ENCODE measurements at places on chromosomes 3 and 15. TPM values are rescaled to one million over a fixed set of nuclear protein-coding genes. Genes with fewer than 3 reads are reported as not detected.

DNA sequence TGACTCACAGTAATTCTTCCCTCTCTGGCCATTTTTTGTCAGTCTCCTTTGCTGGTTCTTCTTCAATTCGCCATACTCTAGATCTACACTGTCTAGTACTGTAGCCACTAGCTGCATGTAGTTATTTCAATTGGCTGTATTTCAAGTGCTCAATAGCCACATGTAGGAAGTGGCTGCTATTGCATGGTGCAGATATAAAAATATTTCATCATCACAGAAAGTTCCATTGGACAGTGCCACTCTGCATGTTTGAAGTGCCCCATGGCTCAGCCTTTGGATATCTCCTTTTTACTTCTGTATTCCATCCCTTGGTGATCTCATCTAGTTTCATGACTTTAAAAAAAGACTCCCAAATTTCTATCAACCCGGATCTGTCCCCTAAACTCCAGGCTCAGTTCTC lies 22.1 kb downstream of the PPP2R3A start:
- H3K27ac ChIP-seq: no peak overlapping the region
- H3K4me1 ChIP-seq: peaks cover 30% of the 10 kb centered on the region
- no peak overlapping the region for H3K4me3 ChIP-seq
- no peaks in the 10 kb centered on the region for H3K27me3 ChIP-seq
- no peak for DNase-seq
- no peaks in the 10 kb centered on the region for H3K36me3 ChIP-seq

DNA sequence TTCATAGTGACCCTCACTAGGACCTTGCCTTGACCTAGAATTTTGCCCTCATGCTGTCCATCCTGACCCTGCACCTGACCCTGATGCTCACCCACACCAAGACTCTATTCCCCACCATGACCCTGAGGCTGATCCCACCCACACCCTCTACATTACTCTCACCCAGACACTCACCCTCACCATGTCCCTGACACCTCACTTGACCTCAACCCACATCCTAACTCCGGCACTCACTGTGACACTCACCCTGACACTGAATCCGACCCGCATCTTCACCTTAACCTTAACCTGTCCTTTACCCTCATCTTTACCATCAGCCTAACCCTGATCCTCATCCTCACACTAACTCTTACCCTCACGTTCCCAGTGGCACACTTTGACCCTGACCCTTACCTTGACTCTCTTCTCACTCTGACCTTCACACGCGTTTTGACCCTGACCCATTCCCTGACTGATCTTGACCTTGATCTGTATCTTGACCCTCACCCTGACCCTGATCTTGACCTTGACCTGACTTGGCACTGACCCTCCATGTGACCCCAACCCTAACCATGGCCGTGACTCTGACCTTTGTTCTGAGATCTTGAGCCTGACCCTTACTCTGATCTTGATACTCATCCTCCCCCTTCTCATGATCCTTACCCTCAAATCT lies 22.2 kb upstream of the SLC25A26 start:
- H3K27ac ChIP-seq: no peak overlapping the region
- no peak for DNase-seq
- no peaks in the 10 kb centered on the region for H3K36me3 ChIP-seq
- H3K4me1 ChIP-seq: no peaks in the 10 kb centered on the region

GRCh38 chr3:37891227-37891626 lies 29.5 kb downstream of the CTDSPL start:
- peak; percentile 44 for DNase-seq
- peaks cover 38% of the 10 kb centered on the region for H3K4me1 ChIP-seq
- no peak overlapping the region for H3K27ac ChIP-seq
- H3K4me3 ChIP-seq: no peak overlapping the region
- no peaks in the 10 kb centered on the region for H3K27me3 ChIP-seq

The CRYGS gene
- 2.2 TPM for total RNA-seq

GRCh38 chr3:27209617-27210264 lies 159.4 kb downstream of the NEK10 start:
- no peak for DNase-seq
- H3K27ac ChIP-seq: no peak overlapping the region
- no peaks in the 10 kb centered on the region for H3K36me3 ChIP-seq
- H3K4me1 ChIP-seq: no peaks in the 10 kb centered on the region
- H3K4me3 ChIP-seq: no peak overlapping the region

DNA sequence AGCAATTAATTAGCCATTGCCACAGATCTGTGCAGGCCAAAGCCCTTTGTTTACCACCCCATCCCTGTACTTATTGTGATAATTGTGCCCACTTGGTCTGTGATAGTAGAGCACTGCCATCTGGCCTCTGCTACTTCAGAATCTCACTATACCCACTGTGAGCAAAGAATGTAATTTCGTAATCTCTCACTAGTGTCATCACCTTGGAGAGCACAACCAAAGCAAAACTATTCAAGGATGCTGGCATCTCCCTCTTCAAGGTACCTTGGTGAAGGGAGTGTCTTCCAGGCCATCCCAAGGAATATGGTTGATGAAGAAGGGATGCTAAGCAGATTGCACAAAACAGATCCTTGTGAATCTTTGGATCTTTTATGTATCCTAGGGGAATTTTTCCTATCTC lies 34.7 kb upstream of the NOX5 start:
- H3K27ac ChIP-seq: no peak overlapping the region
- DNase-seq: no peak
- no peak overlapping the region for H3K4me3 ChIP-seq
- H3K27me3 ChIP-seq: peaks cover 10% of the 10 kb centered on the region

DNA sequence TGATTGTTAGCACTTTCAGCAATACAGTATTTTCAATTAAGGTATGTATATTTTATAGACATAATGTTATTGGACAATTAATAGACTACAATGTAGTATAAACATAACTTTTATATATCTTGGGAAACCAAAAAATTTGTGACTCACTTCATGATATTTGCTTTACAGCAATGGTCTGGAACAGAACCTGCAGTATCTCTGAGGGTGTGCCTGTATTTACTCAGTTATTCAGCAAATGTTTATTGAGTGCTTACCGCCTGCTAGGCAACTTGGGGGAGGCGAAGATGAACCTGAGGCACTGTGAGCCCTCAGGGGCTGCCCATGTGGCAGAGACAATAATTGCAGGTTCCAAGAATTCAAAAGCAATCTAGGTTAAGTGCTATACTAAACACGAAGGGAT lies 144.8 kb downstream of the GABRB3 start:
- no peaks in the 10 kb centered on the region for H3K36me3 ChIP-seq
- no peaks in the 10 kb centered on the region for H3K4me1 ChIP-seq
- no peak for DNase-seq

The GP9 gene
- 0.64 TPM for total RNA-seq

DNA sequence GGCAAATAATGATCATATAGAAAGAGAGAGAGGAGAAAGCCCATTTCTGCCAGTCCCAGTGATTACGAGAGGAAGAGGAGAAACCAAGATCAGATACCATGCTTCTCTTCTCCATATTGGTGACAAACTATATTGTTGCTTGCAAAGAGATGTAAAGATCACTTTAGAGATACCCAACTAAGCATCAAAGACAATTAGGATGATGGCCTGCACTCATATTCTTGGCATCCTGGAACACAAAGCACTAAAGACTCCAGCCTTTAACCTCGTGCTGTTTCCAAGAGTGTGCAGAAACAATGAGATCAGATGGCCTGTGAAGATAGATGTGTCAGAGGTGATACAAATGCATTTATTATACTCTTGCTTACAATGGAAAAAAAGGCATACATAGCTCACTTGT lies 170.7 kb upstream of the TP63 start:
- no peaks in the 10 kb centered on the region for H3K27me3 ChIP-seq
- no peaks in the 10 kb centered on the region for H3K36me3 ChIP-seq
- DNase-seq: no peak
- H3K4me1 ChIP-seq: no peaks in the 10 kb centered on the region

The P2RY14 gene
- total RNA-seq: 11.3 TPM

- no peak overlapping the region for H3K27ac ChIP-seq
- no peaks in the 10 kb centered on the region for H3K4me1 ChIP-seq
- H3K27me3 ChIP-seq: no peaks in the 10 kb centered on the region
- DNase-seq: no peak
Measured at GRCh38 chr3:178152031-178152806, 384.0 kb upstream of the KCNMB2 start.

DNA sequence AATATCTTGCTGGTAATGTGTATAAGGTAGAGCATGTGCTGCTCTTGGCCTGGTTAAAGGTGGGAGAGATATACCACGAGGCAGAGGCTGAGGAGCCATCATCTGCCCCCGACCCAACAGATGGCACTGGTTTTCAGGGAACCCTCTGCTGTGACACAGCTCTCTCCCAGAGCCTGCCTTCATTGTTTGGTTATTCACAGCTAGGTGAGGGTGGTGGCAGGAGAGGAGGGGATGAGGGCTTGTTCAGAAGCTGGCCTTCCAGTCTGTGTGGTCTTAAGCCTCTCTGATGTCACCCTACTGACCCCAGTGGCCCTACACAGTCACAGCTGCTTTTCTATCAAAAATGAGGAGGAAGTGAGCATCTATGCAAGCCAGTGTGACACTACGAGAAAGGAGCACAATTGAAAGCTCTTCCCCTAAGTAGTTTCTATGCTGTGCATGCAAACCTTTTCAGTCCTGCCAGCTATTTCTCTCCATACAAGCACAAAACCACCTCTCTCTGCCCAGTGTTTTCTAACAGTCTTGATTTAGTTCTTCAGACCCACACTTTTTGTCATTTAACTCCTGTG lies 258.4 kb upstream of the AGTR1 start:
- no peaks in the 10 kb centered on the region for H3K36me3 ChIP-seq
- H3K27me3 ChIP-seq: no peaks in the 10 kb centered on the region
- no peaks in the 10 kb centered on the region for H3K4me1 ChIP-seq

The AHSG gene
- total RNA-seq: not detected

DNA sequence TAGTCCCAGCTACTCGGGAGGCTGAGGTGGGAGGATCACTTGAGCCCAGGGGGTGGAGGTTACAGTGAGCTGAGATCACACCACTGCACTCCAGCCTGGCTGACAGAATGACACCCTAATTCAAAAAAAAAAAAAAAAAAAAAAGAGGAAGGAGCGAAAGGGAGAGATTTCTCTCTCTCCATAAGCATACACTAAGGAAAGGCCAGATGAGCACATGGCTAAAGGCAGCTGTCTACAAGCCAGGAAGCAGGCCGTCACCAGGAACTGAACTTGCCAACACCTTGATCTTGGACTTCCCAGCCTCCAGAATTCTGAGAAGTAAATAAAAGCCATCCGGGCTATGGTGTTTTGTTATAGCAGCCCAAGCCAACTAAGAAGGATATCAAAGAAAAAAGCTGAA lies 7.5 kb downstream of the SRGAP3 start:
- no peaks in the 10 kb centered on the region for H3K4me1 ChIP-seq
- H3K36me3 ChIP-seq: no peaks in the 10 kb centered on the region
- H3K4me3 ChIP-seq: no peak overlapping the region
- DNase-seq: no peak

DNA sequence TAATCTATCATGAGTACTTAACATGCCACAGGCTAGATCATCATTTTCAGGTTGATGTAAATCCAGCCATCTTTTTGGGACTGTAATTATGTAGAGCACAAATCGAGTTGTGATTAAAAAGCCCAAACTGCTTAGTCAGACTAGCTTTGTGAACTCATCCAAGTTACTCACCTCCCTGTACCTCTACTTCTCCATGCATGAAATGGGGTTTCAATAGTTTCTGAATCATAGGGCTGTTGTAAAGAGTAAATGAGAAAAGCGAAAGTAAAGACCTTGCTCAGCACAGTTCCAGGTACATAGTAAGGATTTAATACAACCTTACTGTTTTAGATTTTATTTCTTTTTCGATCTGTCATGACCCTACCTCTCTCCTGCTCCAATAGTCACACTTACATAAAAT lies 85.6 kb upstream of the GAP43 start:
- DNase-seq: no peak
- no peaks in the 10 kb centered on the region for H3K4me1 ChIP-seq
- H3K27me3 ChIP-seq: no peaks in the 10 kb centered on the region
- no peaks in the 10 kb centered on the region for H3K36me3 ChIP-seq
- no peak overlapping the region for H3K4me3 ChIP-seq
- H3K27ac ChIP-seq: no peak overlapping the region

The FAM43A gene
- total RNA-seq: 111 TPM

The C2CD4A gene
- 0.14 TPM for total RNA-seq

GRCh38 chr3:47056705-47057104 lies 77.2 kb downstream of the NBEAL2 start:
- no peak for DNase-seq
- H3K4me3 ChIP-seq: no peak overlapping the region
- no peaks in the 10 kb centered on the region for H3K27me3 ChIP-seq

- H3K4me1 ChIP-seq: no peaks in the 10 kb centered on the region
- no peaks in the 10 kb centered on the region for H3K27me3 ChIP-seq
- no peak overlapping the region for H3K4me3 ChIP-seq
- peak; percentile 28 for DNase-seq
- H3K27ac ChIP-seq: no peak overlapping the region
Measured at GRCh38 chr3:130539005-130539404, 22.0 kb downstream of the COL6A6 start.

- H3K4me1 ChIP-seq: no peaks in the 10 kb centered on the region
- no peak for DNase-seq
- no peak overlapping the region for H3K27ac ChIP-seq
- no peak overlapping the region for H3K4me3 ChIP-seq
Measured at GRCh38 chr3:148531836-148532235, 165.9 kb upstream of the AGTR1 start.
